ENCODE measurements at places on chromosomes 16 and 17.

GRCh38 chr16:31216422-31217135 lies at the start of gene PYDC1:
PYDC1 (minus strand) TSS chr16:31217135; CDS start chr16:31217028, 107 bp downstream.
- DNase-seq, result no peak

DNA sequence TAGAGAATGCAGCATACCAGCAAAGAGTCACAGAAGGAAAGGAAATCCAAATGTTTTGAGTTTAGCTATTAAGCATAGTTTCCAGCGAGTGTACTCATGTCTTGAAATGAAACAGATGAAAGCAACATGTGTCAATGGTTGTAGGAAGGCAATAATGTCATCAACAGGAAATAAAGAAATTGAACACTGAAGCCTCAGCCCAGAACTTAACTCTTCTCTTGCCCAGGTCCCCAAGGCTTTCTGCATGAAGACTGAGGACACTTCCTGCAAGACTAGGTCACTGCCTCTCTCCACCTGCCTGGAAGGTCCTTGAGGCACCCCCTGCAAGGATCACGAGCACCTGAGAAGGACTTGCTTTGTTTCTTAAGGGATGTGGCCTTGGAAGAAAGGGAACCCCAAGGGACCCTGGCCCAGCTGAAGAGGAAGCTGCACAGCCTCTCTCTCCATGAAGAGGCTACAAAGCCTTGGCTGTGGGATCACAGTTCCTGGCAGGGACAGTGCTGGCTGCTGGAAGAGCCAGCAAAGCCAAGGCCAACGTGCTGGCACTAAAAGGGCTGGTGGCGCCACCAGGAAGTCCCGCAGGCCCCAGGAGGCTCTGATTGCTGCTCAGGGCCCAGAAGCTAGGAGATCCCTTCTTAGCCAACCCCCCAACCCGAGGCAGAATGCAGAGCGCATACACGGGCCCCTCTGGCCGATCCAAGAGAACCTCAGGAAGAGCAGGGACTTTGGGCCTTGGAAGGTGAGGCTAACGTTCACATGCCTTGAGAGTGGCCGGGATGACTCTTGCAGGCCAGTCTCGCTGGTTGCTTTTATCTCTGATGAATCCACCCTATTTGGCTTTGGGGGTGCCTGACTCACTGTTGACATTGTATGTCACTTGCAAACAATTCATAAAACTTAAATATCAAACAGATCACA lies 23.4 kb upstream of the AXIN2 start:
- no peak for DNase-seq

DNA sequence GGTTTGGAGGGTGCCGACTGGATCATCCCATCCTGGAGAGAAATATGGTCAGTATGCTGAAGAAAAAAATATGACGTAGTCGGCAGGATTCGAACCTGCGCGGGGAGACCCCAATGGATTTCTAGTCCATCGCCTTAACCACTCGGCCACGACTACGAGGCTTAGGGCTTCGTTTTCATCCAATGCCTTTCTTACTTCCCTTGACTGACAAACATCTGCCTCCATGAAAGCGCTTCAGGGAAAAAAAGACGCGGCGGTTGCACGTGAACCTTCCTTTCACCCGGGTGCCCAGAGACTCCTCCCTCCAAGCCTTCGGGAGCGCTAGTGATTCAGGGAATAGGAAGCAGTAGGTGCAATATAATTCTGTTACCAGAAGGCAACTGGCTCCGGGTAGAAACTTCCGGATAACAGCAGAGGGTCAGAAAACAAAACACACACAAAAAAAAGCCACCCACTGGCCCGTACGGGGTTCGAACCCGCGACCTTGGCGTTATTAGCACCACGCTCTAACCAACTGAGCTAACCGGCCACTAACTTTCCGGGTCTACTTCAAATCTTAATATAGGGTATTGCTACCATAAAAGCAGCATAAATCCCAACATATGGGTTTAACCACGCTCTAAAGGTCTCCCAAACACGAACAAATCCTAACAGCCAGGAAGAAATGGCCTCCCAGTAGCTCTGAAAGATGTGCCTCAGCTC lies 16.3 kb upstream of the AURKB start:
- DNase-seq, result no peak

DNA sequence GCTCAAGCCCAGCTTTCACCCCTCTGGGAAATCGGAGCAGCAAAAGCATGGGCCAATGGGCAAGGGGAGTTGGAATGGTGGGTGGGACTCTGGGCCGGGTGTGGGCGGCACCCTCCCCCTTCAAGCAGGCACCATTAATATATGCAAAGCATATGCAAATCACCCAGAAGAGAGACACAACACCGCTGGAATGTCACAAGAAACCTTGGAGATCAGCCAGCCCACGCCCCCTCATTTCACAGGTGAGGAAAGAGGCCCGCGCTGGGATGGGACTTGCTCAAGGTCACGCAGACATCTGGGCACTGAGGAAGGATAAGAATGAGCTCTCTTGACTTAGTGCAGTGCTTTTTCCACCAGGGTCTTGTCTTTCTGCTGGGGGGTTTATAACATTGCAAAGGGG lies 4.8 kb downstream of the SRCIN1 start:
- no peak for DNase-seq

GRCh38 chr17:78883533-78884131 lies 19.4 kb downstream of the CEP295NL start:
- no peak for DNase-seq

DNA sequence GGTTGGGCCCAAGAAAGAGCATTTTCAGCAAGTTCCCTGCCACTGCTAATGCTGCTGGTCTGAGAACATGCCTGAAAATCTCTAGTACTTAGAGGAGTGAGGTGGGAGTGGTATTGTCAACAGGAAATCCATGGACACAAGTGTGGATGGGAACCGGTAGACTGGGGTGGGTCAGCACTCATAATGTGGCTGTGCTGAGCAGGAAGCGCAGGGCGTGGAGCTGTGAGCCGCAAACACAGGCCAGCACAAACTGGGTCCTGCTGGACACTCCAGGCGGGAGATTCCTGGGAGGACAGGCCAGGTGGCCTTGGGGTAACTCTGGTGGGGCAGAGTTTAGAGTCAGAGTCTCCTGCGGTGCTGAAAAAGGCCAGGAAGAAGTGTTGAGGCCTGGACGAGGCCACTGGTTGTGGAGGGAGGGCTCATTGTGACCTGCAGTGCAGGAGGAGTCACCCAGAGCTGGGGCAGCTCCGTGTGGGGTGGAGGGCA lies 62.6 kb downstream of the BANP start:
- no peak for DNase-seq

DNA sequence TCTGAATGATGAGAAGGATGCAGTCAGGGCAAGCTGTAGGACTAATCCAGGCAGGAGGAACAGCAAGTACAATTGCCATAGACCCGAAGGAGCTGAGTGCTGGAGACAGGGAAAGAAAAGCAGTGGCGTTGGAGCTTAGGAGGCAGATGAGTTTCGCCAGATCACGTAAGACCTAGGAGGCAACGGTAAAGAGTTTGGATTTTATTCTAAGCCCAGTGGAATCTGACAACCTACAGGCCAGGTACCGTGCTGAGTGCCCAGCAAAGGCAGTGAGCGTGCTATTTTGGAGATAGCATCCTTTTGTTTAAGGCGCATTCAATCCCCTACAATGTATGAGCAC lies 1.2 kb downstream of the USP43 start:
- no peak for DNase-seq

- no peak for DNase-seq
These were observed 36.3 kb downstream of the GRB7 start for GRCh38 chr17:39774047-39774446.

DNA sequence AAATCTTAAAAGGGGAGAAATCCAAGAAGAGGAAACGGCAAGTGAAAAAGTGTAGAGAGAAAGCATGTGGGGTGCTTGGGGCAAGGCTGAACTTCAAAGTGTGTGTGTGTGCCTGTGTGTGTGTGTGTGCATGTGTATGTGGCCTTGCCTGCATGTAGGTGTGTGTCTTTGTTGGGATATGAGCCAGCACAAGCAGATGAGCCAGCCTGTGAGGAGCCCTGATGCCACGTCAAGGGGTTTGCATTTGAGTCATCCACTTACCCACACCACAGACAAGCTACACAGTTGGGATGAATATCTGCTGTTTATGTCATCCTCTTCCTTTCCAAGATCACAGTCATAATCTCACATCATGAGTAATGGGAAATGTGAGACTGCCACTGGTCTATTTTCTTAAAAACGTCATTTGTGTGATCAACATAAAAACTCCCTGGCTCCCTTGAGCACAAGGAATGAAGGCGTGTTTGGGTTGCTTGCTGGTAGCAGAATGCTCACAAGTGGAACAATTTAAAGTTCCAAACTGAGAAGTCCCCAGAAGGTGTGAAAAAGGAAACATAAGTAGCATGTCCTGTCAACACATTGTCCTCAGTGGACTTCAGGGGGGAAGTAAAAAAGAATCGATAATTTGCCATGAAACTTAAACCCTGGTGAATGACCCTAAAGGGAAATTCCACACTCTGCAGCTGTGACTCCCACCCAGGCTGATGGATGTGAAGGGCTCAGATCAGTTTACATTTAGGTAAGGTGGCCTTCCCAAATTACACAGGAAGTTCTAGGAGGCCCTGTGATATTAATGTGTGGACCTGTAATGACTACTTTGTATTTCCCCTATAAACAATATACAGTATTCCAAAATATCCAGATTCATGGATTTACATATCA lies 14.7 kb downstream of the KCTD19 start:
- no peak for DNase-seq

DNA sequence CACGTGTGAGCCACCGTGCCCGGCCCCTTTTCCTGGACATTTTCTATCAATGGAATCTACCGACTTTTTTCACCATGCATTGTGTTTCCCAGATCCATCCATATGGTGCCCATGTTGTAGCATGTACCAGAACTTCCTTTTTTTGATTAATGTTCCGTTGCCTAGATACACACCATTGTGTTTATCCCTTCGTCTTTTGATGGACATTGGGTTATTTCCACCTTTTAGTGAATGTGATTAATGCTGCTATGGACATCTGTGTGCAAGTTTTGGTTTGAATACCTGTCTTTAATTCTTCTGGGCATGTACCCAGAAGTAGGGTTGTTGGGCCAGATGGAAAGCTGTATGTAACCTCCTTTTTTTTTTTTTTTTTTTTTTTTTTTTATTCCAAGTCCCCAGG lies 79.8 kb downstream of the NT5M start:
- no peak for DNase-seq

DNA sequence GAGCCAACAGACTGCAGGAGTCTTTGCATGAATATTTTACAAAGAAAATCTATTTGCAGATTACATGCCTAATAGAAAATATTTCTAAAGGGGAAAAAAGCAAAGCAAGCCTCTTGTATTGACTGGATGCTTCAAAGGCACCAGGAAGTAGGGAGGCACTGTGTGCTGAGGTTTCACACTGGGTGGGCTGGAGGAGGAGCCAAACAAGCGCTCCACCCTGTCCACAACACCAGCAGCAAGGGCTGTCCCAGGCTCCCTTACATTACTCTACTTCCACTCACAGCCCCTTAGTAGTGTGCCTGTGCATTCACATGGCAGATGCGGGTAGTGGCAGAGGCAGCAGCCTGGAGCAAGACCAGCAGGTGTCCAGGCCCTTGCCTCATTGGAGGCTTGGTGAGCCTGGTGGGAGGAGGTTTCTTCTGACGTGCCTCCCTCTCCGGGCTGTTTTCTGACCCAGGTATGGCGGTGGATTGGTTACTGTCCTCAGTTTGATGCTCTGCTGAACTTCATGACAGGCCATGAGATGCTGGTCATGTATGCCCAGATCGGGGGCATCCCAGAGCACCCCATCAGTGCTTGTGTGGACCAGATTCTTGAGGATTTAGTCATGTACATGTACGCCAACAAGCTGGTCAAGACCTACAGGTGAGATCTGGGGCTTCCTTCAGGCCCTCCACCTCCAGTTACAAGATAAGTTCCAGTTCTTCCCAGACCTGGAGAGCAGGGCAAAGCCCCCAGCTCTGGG lies 7.0 kb upstream of the CCNF start:
- no peak for DNase-seq

- DNase-seq, result no peak
These were observed 143.5 kb downstream of the MYO1D start for GRCh38 chr17:32733401-32733800.

DNA sequence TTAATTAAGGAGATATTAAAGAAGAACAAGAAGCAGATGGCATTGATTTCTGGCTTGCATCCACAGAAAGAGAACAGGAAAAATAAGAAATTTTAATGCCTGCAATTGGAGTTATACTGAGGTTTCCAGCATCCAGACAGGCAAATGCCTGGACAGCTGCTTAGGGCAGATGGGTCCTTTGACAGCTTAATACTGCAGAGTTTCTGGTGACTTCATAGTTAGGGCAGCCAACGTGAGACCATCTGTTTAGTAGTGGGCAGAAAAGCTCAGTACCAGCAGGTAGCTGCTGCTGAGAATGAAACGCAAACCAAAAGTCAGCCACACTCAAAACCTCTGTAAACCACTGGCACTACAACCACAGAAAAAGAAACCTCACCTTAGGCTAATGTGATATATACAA lies 109.8 kb downstream of the CDK5R1 start:
- DNase-seq, result no peak

DNA sequence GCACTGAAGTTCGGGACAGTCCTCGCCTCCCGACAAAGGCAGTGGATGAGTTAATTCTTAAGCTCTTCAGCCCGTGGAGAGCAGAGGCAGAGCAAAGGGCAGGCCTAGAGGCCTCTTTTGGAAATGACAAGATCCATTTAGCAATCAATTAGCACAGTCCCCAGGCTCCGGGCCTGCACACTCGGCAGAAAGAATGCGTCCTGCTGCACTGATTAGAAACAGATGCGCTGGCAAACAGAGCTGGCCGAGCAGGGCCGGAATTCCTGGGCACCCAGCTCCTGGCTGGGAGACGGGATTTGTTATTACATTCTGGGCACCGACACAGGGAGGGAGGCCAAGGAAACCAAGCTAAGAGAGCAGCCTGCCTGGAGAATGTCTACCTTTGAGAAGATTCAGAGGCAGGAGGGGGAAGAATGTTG lies 162.9 kb downstream of the COPRS start:
- no peak for DNase-seq

DNA sequence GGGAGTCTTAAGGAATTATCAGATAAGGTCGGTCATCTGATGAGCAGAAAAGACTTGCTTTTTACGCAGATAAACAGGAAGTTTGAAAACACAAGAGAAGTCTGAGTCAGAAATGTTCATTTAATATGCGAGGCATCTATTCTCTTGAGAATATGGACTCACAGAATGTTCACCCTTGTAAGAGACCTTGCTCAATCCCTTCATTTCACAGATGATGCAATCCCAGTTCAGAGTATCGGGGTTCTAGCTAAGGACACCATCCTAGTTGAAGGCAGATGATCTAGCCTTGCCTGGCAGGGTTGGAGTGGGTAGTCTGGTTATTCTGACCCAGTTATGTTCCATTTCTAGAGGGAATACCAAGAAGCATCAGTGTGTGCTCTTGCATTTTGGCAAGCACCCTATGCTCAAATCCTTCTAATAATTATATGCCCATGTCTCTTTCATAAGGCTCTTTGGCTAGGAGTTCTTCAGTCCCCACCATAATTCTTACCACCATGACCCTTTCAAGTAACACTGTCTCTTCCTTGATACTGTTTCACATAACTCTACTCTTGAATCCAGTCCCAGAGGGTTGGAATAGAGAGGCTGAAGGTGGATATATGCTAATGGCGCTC lies 42.5 kb downstream of the YPEL2 start:
- no peak for DNase-seq

- no peak for DNase-seq
These were observed 227.4 kb upstream of the GSE1 start for GRCh38 chr16:85385463-85386331.

Data from stimulated activated CD8-positive, alpha-beta memory T cell treated with anti-CD3 and anti-CD28 coated beads, Interleukin-15, amount 100 ng/mL, for 1 hour (primary cell).